ENCODE measurements at places on chromosomes 5 and 9.

- DNase-seq = no peak
Observed at GRCh38 chr5:149302641-149303040, 31.0 kb downstream of the AFAP1L1 start.

DNA sequence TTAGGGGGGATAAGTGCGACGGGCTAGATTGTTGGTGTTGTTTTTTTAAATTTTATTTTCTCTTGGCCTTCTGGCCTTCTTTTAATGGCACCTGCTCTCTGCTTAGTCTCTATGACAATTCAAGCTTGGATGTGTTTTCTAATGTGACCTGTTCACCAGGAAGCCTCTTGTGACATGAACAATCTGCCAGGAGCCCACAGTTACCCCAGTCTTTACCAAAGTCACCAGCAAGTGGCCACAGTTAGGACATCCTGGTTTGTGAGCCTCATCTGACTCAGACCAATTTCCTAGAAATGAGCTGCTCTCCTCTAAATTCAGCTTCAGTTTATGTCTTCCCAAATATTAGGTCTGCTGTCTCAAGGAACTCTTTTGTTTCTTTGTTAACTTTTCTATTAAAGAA lies 135.8 kb downstream of the TLE4 start:
- DNase-seq = no peak

- no peak for DNase-seq
Observed at GRCh38 chr9:130200038-130200849, 28.0 kb downstream of the NCS1 start.

GRCh38 chr5:77419644-77420582 lies 72.2 kb downstream of the WDR41 start:
- no peak for DNase-seq

DNA sequence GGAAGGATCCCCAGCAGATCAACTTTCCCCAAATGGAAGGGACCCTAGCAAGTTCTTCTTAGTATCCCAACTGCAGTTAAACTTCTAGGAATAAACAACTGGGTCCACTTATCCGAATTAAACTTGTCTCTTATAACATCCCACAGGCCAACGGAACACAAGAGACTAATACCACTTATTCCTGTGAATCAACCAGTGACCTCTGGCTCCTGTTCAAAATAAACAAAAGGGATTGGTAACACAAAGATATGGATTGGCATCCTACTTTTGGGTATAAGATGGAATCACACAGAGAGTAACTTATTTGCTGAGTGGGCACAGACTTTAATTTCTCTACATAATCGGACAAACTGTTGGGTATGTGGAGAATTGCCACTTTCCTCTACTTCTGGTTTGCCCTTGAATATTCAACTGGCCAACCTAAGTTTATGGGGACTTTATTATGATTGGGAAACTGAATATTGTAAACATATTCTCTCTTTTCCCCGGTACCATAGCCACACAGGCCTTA lies 12.4 kb upstream of the PAIP1 start:
- no peak for DNase-seq

- DNase-seq = no peak
Observed at GRCh38 chr9:127941961-127942215, 4.2 kb upstream of the DPM2 start.

GRCh38 chr5:52523701-52524100 lies 264.0 kb upstream of the ITGA1 start:
- DNase-seq = peak; percentile 50

GRCh38 chr9:15785584-15785983 lies 232.7 kb downstream of the CCDC171 start:
- DNase-seq = no peak
